ENCODE measurements at places on chromosomes 1 and 21. TPM values are rescaled to one million over a fixed set of nuclear protein-coding genes. Genes with fewer than 3 reads are reported as not detected.
A peak's percentile ranks its signal among the peaks of the same experiment; 100 is the strongest.

PCP4L1 gene
- 0.40 TPM for total RNA-seq

DNA sequence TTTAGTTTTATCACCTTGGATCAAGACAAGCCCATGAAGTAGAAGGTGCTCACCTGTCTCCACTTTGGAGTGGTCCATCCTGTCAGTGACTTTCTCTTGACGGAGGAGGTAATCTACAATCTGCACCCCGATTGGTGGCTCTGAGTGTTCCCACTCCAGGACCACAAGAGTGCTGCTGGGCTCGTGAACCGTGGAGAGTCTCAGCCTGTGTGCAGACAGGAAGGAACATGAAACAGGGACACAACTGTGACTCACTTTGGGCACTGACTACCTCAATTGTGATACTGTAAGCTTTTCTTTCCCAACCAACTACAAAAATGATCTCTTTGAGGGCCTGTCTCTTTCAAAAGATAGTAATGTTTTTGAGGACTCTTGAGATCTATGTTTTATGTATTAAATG, 280.2 kb downstream of the ASTN1 start:
- H3K36me3 ChIP-seq, result no peaks in the 10 kb centered on the region
- no peaks in the 10 kb centered on the region for H3K27me3 ChIP-seq
- no peak overlapping the region for H3K27ac ChIP-seq
- no peak for DNase-seq

- no peaks in the 10 kb centered on the region for H3K4me1 ChIP-seq
- DNase-seq, result peak; percentile 32
- no peak overlapping the region for H3K27ac ChIP-seq
- no peaks in the 10 kb centered on the region for H3K27me3 ChIP-seq
These were observed 99.1 kb upstream of the ACTRT2 start for GRCh38 chr1:2921970-2922686.

GRCh38 chr1:223714849-223715603, 2.7 kb downstream of the CAPN2 start:
- H3K4me1 ChIP-seq, result peaks cover 68% of the 10 kb centered on the region
- no peak for DNase-seq
- peak overlapping the region; percentile 70 for H3K4me3 ChIP-seq
- peak overlapping the region; percentile 99 for H3K27ac ChIP-seq
- no peaks in the 10 kb centered on the region for H3K27me3 ChIP-seq

DNA sequence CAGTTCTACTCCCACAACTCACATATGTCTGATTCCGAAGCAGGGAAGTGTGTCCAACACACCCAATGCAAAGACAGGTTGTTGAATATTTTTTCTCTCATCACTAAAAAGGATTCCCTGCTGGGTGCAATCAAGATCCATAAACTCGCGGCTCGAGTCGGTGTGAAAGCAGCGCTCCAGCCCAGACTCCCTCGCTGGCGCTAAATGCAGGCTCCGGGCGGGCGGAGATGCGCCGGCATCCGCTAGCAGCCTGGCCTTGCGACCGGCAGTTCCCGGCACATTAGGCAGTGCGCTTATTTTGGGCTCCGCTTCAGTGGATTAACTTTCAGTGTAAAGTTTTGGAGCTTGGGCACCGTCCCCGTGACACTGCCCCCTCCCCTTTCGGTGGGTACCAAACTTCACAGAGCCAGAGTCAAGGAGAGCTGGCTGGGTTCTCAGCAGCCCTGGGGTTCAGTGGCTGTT, 87.7 kb upstream of the POU3F1 start:
- no peak for DNase-seq
- H3K36me3 ChIP-seq, result no peaks in the 10 kb centered on the region
- H3K27me3 ChIP-seq, result peaks cover 63% of the 10 kb centered on the region
- no peaks in the 10 kb centered on the region for H3K4me1 ChIP-seq
- no peak overlapping the region for H3K4me3 ChIP-seq

DNA sequence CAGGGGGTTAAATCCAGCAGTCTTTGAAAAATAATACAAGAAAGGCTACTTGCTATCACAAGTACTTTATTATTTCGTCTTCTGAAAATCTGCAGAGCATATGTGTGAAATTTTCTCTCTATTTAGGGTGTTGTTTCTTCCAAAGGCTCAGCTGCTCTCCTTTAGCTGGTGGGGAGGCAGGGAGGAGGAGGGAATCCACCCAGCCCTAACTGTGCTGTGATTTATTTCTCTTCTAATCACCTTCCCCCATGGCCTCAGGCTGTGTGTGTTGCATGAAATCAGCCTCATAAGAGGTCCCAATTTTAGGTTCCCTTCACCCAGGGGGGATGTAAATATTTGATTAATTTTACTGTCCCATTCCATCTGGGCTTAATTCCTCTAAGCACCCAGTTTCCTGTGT, 77.6 kb upstream of the PGBD5 start:
- H3K4me1 ChIP-seq, result peaks cover 8% of the 10 kb centered on the region
- DNase-seq, result no peak
- no peak overlapping the region for H3K4me3 ChIP-seq
- no peak overlapping the region for H3K27ac ChIP-seq
- peaks cover 18% of the 10 kb centered on the region for H3K27me3 ChIP-seq

GRCh38 chr1:32197074-32197473, 3.3 kb upstream of the CCDC28B start:
- H3K27me3 ChIP-seq, result no peaks in the 10 kb centered on the region
- no peak overlapping the region for H3K4me3 ChIP-seq
- no peak overlapping the region for H3K27ac ChIP-seq

All from activated CD8-positive, alpha-beta T cell treated with anti-CD3 and anti-CD28 coated beads, Interleukin-2, amount 10 ng/mL, durations not matched to agents 7 days and 5 days (primary cell).